Breast epithelium (tissue), 4 donors: ENCODE measurements at places on chromosomes 3 and 15. TPM values are rescaled to one million over a fixed set of nuclear protein-coding genes. Genes with fewer than 3 reads are reported as not detected.

DNA sequence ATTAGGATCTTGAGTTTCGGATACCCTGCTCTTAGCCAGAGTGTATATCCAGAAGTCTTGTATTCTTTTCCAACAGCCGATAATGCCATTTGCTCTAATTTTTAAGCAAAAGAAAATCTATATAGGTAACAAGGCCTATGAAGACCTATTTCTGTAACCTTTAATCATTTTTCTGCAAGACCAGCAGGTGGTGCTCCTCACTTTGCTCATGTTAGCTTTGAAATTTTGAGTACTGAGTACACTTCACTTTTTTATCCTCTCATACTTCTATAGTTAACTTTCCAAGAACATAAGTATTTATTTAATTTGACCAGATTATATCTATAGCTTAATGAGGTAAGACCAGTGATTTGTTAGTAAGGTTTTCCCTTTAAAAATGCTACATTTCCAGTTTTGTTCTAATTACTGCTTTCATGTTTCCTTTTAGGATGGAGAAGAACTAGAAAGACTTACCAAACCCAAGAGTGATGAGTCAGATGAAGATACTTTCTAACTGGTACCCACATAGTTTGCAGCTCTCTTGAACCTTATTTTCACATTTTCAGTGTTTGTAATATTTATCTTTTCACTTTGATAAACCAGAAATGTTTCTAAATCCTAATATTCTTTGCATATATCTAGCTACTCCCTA is 20.5 kb downstream of the SLC35A5 start:
- DNase-seq, result no peak

GRCh38 chr3:127815001-127815400 is 7.3 kb downstream of the MGLL start:
- DNase-seq, result no peak

DNA sequence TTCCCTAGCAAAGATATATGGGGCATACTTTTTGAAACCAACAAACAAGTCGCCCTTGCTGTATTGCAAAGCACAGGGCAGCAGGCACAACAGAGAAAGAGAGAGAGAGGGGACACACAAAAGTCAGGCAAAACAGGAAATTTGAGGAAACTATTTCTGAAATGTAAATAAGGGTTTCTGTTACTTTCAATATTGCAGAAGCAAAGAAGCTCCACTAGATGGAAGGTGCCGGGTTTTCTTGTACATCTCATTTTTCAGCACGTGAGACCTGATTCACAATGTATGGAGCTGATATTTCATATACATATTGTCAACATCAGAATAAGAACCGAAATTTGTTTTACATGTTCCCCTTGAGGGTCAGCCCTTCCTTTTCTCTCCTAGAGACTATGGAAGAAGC is 127.4 kb downstream of the FOXP1 start:
- no peak for DNase-seq

- no peak for DNase-seq
These were observed 30.1 kb upstream of the XIRP1 start for GRCh38 chr3:39222462-39222861.

DNA sequence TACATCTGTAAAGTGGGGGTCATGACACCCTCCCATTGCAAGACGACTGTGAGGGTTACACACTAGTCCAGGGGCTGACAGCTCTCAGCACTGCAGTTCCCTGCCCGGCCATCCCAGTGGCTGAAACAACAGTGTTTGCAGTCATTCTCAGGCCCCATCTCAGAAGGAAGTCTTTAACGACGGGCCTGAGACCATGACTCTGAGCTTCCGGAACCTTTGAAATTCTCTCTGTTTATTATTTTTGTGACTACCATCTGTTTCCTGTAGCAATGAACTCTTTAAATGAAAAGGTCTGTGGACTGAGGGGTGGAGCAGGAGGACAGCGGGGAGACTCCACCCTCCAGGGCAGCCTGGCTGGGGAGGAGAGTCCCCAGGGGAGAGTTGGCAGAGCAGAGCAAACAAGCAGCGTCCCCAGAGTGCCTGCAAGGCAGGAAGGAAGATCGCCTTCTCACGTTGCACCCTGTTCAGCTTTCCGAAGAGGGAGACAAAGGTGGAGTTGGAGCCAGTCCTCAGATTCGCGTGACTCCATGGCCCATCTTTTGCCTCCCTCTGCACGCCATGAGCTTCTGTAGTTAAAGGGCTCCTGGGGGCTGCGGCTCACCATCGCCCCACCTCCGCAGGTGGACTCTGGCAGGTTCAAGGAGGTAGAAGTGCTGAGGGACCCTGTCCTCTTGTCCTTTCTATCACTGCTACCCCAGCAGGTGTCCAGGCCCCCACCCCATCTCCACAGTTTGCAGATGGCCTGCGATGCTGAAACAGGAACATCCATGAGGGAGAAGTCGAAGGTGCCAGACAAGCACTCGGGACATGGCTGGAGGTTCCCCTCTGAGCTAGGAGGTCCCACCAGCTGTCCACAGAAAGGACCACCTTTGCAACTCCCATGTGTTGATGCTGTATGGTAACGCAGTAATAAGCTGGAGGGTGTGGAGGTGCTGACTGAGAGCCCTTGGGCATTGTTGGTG is 525.8 kb upstream of the PROK2 start:
- DNase-seq, result no peak

GRCh38 chr15:69818529-69818928 is 279.2 kb downstream of the TLE3 start:
- no peak for DNase-seq

The SH3GL3 gene
- not detected for total RNA-seq

DNA sequence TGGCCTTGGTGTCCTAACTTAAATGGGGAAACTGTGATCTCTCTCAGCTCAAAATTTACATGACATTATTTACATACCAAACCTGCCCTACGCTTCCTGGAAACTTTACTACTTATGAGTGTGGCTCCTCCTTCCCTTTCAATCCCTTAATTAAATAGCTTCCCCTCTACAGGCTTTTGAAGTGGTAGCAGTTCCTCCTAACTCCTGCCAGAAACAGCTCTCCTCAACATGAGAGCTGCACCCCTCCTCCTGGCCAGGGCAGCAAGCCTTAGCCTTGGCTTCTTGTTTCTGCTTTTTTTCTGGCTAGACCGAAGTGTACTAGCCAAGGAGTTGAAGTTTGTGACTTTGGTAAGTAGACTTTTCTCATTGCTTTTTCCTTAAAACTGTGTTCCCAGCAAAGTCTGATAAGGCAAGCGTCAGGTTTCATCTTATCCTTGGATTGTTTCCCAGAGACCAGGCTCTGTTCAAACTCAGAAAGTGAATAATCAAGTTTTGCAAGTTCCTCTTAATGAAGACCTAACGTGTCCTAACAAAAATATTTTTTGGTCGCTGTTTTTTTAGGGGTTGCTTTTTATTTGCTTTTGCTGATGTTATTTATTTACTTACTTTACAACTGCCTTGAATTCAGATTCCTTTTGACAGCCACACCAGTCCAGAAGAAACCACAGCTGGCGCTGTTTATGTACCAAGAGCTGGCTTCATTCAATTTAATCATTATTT is at the start of gene ACP3:
Gene ACP3 (plus strand): TSS at position 179 of the 720 bp plus-strand sequence. CDS start 50 bp downstream, at position 229.
- peak; percentile 53 for DNase-seq

The RASGRP1 gene
- 0.96 TPM for total RNA-seq

The C3orf85 gene
- total RNA-seq, result not detected

The SAXO2 gene
- 1.1 TPM for total RNA-seq

GRCh38 chr3:71525391-71525790 is 58.1 kb downstream of the FOXP1 start:
- DNase-seq, result no peak

The EBLN2 gene
- 12.0 TPM for total RNA-seq

- peak; percentile 47 for DNase-seq
These were observed 19.0 kb downstream of the FAN1 start for GRCh38 chr15:30922480-30923311.

GRCh38 chr15:85318048-85318731 is 62.2 kb upstream of the AKAP13 start:
- no peak for DNase-seq

GRCh38 chr15:73344056-73344455 is 24.7 kb downstream of the HCN4 start:
- no peak for DNase-seq

The VGLL3 gene
- total RNA-seq, result 60.0 TPM

- peak; percentile 74 for DNase-seq
These were observed 418.1 kb downstream of the EPHA6 start for GRCh38 chr3:97232393-97233034.

GRCh38 chr3:73863546-73864079 is 238.9 kb upstream of the PDZRN3 start:
- DNase-seq, result no peak

The CYP19A1 gene
- 24.9 TPM for total RNA-seq

GRCh38 chr3:113441051-113441770 is at the start of gene CFAP44:
Gene CFAP44, minus strand, starts transcription at chr3:113441493. Its CDS starts 7,829 bp downstream, at chr3:113433664.
- peak; percentile 26 for DNase-seq

GRCh38 chr15:51379390-51379789 is 37.9 kb downstream of the GLDN start:
- DNase-seq, result no peak

The C3orf22 gene
- not detected for total RNA-seq

The SI gene
- total RNA-seq, result not detected

- DNase-seq, result no peak
These were observed 827.0 kb downstream of the CADM2 start for GRCh38 chr3:85785766-85786165.

DNA sequence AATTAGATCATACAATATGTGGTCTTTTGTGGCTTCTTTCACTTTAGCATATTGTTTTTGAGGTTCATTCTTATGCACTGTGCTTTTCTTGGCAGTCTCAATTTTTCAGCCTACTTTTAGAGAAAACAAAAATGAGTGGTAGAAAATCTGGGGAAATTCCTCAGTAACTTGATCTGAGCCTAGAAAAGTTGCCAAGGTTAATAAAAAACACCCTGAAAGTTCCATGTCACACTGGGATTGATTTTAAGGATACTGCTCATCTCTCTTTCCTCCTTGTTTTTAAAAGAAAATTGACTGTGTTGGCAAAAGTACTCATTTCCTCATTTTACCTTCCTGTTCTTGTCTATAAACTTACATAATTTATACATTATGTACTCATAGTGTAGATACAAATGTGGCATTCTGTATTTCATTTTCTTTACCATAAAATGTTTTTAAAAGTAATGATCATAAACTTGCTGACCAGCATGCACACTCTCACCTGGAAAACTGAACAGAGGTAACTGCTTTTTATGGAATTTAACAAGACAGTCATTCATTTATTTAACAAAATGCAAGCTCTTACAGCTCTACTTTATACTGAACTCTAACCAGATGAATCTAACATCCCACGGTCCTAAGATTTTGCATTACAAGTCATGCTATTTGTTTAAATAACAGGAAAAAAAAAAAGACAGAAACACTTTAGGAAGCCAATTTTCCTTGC is 28.6 kb upstream of the SH3BP5 start:
- no peak for DNase-seq

DNA sequence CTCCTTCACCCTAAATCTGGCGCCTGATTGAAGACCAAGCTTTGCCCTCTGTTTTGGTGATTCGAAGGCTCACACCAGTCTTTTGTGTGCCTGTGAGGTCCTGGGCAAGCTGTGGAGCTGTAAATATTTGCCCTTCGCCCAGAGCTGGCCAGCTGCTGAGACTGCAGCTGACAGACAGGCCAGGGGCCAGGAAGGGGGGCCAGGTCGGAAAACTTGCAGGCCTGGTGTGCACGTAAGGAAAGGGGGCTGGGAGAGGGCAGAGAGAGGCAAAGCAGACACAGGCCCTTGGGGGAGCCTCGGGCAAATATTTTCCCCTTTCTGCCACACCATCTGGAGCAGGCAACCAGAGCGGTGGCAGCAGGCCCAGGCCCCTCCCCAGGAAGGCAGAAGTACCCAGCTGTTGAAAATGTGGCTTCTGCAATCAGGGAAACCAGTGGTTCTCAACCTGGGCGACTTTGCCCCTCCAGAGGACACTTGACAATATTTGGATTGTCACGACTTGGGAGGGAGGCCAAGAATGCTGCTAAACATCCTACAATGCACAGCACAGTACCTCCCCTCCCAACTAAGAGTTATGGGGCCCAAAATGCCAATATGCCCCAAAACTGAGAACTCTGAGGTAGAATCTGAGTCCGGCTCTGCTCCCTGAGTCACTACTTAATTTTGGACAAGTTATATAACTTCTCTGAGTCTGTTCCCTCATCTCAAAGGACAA is 2.5 kb downstream of the PDZRN3 start:
- DNase-seq, result no peak

The HSPBAP1 gene
- 18.6 TPM for total RNA-seq

The ANKRD63 gene
- not detected for total RNA-seq

DNA sequence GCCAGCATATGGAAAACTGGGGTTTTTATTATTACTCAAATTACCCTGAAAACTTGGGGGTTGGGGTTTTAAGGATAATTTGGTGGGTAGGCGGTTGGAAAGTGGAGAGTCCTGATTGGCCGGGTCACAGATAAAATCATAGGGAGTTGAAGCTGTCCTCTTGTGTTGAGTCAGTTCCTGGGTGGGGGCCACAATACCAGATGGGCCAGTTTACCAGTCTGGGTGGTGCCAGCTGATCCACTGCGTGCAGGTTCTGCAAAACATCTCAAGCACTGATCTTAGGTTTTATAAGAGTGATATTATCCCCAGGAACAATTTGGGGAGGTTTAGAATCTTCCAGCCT is 4.9 kb upstream of the ZNF662 start:
- no peak for DNase-seq

The RGMA gene
- total RNA-seq, result 14.4 TPM

GRCh38 chr15:90266485-90266884 is 1.0 kb downstream of the NGRN start:
- no peak for DNase-seq

- DNase-seq, result no peak
These were observed 34.3 kb upstream of the BSN start for GRCh38 chr3:49519916-49520385.

The PAQR5 gene
- total RNA-seq, result 2.6 TPM

- DNase-seq, result no peak
These were observed 137.2 kb downstream of the PPM1L start for GRCh38 chr3:160893207-160893606.

The ZNF860 gene
- total RNA-seq, result 0.80 TPM

The GOLGA8J gene
- total RNA-seq, result not detected

The LRRC31 gene
- total RNA-seq, result 0.29 TPM

The FRMD5 gene
- total RNA-seq, result not detected

GRCh38 chr15:85671156-85671555 is 123.6 kb downstream of the KLHL25 start:
- DNase-seq, result no peak

GRCh38 chr3:44762170-44762677 is 630 bp downstream of the KIF15 start:
- no peak for DNase-seq

DNA sequence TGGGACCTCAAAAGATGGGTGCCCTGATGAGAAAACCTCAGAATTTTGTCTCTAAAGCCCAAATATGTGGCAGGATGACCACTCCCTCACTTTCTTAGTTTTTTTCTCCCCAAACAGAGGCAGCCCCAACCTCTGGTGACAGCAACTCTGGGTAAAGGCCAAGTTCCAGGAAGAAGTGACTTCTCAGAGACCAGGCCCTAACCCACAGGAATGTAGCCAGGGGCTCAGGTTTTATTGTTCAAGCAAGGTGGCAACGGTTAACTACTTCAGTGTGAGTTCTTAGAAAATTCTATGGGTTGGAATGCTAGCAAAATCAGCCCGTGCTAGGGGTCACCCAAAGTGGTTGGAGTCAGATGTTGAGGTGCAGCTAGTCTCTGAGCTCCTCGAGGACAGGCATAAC is 5.1 kb upstream of the DNAJA4 start:
- DNase-seq, result no peak
